ENCODE measurements at places on chromosomes 2 and 18.

- no peak for DNase-seq
Measured at GRCh38 chr2:102951249-102951648, 189.4 kb downstream of the TMEM182 start.

DNA sequence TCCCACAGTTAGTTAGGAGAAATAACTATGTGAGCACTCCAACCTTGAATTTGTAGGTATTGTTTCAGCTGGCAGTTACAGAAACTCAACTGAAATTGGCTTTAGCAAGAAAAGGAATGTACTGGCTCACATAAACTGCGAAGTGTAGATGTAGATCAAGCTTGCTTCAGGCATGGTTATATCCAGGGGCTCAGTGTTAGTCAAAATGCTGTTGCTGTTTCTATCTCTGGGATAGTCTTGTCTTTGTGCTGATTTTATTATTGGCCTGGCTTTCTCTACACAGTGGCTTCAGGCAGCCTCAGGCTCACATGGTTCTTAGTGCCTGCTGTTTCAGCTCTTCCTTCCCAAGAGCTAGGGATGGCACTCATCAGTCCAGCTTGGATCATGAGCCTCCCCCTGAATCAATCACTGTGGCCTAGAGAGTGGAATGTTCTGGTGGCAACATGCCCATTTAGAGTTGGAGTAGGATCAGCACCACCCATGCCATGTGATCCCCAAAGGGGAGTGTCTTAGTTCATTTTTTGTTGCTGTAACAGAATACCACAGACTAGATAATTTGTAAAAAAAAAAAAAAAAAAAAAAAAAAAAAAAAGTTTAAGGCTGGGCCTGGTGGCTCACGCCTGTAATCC lies 69.1 kb upstream of the FOXI3 start:
- no peak for DNase-seq

DNA sequence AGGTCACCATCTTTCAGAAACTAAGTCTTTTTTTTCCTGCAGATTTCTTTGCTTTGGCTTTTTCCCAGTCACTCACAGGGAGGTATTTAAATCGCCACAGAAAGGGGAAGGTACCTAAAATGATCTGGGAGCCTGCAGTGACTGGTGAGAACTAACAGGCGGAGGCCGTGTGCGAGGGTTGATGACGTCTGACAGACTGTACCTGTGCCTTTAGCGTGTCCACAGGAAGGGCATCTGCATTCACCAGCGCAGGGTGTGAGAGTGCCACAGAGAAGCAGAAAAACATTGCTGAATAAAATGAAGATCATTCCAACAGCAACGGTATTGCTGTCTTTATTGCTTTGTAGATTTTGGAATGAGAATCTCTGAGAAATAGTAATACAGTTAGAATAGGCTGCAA lies 5.7 kb downstream of the CTDP1 start:
- no peak for DNase-seq

DNA sequence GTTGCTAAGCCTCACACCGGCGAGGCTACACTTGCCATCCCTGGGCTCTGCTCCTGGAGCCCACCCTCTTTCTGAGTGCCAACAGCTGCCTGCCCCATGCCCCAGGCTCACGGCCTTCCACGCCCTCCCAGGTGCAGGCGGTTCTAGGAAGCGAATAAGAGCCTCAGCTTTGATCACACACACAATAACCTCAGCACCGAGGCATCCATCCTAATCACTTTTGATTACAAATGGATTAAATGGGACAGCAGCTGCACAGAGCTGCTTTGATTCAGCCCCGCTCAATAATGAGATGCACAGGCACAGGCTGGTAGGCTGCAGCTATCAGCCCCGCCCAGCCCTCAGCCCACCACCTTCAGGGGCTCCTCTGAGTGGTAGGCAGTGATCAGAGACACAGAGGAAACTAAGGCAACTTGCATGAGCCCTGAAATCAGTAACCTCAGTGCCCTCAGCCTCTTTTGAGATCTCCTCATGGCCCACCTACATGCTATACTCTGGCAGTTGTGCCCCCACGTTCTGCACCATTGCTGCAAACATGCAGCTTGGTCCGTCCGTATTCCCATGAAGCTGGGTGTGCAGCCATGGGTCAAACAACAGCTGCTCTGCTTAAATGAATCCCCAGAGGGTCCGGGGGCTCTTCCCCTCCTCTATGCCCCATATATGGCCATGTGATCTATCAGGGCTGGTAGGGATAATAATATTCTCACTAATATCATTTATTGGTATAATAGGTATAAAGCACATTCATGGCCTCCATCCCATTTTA lies 171.4 kb downstream of the SETBP1 start:
- no peak for DNase-seq

DNA sequence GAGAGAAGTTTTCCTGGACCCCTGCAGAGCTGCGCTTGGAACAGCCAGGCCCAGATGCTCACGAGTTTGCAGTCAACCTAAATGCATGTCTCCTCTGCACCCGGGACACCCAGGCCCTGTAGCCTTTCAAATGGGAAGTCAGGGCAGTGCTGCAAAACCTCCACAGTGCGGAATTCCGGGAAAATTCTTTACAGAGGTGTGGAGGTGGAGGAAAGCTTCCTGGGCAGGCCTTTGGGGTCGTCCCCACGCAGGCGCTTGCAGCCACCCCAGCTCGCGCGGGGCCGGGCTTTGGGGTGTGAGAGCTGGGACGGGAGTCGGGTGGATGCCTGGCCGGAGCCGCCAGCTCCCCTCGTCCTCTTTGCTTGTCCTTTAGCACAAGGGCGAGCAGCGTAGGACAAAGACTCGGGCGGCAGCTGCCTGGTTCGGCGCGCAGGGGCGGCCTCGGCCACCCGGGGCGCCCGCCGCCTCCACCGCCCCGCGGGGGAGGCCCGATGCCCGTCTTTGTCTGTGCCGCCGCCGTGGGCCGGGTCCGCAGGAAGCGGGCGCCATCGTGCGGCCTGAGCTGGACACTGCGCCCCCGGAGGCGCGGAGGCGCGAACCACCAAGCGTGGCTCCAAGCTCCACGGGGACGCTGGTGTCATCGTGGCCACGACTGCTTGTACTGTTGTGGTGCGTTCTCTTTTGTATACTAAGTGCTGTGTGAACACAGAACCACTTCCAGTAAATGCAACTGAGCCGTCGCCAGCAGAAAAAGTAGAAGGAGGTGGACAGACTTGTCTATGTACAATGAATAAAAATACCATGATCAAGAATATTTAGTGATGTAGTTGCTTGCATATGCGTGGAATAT lies 28.2 kb upstream of the BCL11A start:
- DNase-seq: peak; percentile 42

- no peak for DNase-seq
Measured at GRCh38 chr2:65550246-65550645, 117.8 kb upstream of the SPRED2 start.

DNA sequence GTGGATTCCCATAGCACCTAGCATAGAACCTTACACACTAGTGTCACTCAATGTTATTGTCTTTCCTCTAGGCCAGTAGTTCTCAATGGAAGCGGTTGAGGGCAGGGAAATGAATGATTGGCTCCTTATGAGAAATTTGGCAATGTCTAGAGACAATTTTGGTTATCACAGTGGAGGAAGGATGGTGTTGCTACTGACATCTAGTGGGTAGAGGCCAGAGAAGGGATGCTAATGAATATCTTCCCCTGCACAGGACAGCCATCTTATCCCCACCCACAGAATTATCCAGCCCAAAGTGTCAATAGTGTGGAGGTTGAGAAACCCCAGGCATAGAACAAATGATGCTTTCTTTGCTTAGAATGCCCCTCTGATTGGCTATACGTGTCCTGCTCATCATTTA lies 15.8 kb downstream of the C18orf63 start:
- DNase-seq: no peak

DNA sequence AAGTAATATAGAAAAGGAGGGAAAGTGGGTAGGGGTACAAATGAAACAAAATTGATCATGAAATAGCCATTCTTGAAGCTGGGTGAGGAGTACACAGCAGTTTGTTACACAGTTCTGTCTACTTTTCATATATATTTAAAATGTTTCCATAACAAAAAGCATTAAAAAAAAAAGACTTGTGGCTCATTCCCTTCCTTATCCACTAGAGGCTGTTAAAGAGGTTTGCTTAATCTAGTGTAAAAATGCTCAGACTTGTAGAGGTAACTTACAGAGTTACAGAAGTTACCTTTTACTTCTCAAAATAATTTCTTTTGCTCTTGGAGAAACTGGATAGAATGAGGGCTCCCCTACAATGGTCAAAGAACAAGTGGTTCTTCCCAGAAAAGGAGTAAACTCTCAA lies 8.1 kb upstream of the WIPF1 start:
- no peak for DNase-seq

DNA sequence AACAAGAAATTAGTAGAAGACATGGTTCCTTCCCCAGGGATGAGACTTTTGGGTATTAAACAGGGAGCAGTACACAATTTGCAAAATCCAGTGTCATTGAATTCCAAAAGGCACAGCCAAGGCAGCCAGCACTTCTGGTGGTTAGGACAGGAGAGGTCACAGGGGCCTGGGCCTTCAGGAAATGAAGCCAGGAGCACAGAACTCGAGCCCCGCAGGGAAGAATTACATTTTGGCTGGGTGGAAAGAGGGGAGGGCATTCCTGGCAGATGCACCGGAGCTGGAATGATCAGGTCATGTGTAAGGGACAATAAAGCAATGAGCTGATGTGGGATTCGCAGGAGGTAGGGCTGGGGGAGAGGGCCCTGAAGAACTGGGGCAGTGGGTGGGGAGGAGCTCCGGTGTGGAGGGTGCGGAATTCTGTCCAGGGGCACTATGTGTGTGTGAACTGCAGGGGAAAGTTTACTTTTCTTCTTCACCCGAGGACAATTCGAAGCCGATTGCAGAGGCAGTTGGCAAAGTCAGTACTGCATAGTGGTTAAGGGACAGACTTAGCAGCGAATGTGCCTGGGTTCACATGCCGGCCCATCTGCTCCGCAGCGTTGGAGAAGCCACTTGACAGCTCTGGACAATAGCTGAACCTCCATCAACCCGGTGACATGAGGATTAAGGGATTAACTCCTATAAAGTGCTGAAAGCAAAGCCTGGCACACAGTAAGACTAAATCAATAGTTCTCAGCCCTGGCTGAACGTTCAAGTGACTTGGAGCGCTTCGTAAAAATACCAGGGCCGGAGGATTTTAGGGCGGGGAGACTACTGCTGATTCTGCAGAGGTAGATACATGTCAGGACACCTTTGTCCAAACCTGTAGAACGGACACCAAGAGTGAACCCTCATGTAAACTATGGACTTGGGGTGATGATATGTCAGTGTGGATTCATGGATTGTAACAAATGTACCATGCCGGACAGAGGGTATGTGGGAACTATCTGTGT lies 36.4 kb downstream of the ALPK2 start:
- DNase-seq: no peak

- no peak for DNase-seq
Measured at GRCh38 chr2:117603567-117603966, 210.9 kb upstream of the DDX18 start.

All from stimulated activated CD4-positive, alpha-beta T cell treated with anti-CD3 and anti-CD28 coated beads, Interleukin-12 subunit alpha, Interleukin-12 subunit beta, amount 100 ng/mL, for 24 hours (primary cell).